ENCODE measurements at places on chromosomes 16 and 17.

- no peak for DNase-seq
Observed at GRCh38 chr16:83615953-83616350, 191.8 kb upstream of the HSBP1 start.

GRCh38 chr17:34562387-34562786 lies 17.0 kb upstream of the TMEM132E start:
- no peak for DNase-seq

- DNase-seq, result peak; percentile 55
Observed at GRCh38 chr16:58409316-58409973, 17.2 kb downstream of the GINS3 start.

DNA sequence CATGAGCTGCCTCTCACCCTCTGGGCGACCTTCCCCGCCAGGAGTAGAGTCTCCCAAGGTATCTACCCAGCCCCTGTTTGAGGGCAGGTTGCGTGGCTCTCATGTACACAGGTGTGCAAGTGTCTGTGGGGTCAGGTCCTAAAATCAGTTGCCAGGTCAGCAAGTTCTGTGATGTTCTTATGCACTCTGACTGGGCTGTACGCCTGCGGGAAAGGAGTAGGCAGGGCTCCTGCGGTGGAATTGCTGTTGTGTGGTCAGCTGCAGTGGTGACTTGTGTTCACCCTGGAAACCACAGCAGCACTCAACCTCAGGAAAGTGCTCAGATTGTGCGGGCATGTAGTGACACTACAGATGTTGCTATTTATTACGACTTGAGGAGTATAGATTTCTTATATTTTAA lies 19.4 kb downstream of the NARF start:
- DNase-seq, result no peak

- no peak for DNase-seq
Observed at GRCh38 chr16:87243478-87243877, 73.7 kb downstream of the C16orf95 start.

DNA sequence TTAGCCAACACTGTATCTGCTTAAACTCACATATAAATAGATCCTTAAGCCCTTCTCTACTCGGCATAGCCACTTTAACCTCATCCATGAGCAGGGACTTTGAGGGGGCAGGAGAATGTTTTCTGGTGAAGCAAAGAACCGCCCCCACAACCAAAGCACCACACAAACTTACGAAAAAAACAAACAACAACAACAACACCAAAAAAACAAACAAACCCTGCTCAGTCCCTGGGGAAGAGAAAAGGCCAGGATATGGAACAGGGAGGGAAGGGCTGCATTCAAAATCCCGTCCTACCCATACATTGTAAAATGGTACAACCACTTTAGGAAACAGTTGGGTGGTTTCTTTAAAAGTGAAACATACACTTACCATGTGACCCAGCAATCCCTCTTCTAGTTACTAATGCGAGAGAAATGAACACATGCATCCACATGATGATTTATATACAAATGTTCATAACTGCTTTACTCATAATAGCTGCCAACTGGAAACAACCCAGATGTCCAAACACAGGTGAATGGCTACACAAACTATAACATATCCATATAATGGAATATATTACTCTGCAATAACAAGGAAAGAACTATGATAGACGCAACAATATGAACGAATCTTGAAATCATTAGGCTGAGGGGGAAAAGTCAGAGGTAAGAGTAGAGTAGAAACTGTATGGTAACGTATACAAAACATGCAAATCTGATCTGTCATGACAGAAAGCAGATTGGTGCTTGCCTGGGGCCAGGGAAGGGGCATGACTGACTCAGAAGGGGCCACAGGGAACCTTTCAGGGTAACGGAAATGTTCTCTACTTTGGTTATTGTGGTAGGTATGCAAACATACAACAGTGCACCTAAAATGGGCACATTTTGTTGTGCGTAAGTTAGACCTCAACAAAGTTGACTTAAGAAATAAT lies 37.7 kb upstream of the TOB1 start:
- no peak for DNase-seq

GRCh38 chr17:67281053-67281452 lies 36.1 kb upstream of the HELZ start:
- no peak for DNase-seq

GRCh38 chr17:64502809-64503208 lies 3.3 kb downstream of the DDX5 start:
- DNase-seq, result no peak

GRCh38 chr16:72921106-72921505 lies 126.8 kb downstream of the ZFHX3 start:
- no peak for DNase-seq

DNA sequence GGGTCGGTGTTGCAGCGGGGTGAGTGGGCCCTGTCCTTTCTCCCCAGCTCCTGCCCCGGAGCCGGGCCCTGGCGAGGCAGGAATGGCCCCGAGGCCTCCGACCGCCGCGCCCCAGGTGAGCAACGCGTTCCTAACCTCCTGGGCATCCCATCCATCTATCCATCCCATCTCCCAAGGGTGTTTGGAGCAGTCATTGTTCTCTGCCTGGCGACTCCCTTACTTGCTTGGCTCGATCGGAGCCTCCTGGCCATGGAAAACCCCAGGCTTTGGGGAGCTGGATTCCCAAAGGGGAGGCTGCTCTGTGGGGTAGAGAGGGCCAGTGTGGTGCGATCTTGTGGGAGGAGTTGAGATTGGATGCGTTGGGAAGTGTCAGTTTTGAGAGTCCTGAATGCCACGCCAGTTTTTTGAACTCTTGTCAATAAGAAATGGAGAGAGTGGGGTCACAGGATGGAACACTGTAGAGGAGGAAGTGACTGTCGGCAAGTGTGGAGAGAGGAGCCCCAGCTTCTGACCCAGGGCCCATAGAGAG lies 684 bp downstream of the ZFP90 start:
- no peak for DNase-seq

GRCh38 chr16:30340621-30341020 lies 14.5 kb downstream of the CD2BP2 start:
- no peak for DNase-seq

DNA sequence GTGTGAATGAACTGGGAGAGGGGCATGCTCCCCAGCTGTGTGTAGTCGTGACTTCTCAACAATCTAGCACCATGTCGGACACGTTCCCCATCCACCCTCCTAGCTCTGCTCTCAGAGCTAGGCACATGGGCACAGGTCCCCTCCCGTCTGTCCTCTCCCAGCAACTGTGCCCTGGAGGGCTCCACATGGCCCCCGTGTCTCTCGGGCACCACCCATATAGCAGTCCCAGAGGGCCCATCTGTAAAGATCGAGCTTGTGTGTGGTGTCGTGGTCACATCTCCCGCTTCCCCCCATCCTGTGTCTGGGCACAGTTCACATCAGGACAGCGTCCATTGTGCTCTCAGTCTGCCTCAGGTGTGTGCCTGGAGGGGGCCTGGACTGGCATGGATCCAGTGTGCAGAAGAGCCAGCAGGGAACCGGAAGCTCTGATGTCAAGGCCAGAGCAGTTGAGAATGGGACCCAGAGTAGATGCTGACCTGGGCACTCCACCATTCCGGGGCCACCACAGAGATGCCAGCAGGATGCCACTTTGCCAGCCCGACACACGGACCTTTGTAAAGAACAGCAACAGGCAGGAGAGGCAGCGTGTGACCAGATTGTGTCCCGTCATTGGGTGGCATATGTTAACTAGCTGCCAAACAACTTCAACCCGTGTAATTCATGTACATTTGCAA lies 55.7 kb downstream of the MARF1 start:
- no peak for DNase-seq

DNA sequence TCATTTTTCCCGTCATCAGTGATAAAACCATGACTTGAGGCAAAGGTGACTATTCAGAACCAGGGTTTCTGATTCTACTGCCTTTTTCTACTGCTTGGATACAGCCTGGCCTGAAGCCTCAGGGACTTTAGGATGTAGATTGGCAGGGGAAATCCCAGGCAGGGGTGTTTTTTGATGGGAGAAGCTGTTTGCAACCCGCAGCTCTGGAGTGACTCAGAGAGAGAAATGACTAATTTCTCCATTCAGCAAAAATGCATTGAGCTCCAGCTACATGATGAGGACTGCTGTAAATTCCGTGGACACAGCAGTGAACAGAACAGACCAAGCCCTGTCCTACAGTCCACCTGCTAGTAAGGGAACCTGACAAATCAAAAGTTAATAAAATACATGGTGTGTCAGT lies 560.6 kb downstream of the CDH13 start:
- DNase-seq, result peak; percentile 35

- DNase-seq, result peak; percentile 15
Observed at GRCh38 chr16:21260870-21261791, 17.0 kb downstream of the CRYM start.

GRCh38 chr17:79993390-79994227 lies 42.1 kb downstream of the TBC1D16 start:
- DNase-seq, result no peak

DNA sequence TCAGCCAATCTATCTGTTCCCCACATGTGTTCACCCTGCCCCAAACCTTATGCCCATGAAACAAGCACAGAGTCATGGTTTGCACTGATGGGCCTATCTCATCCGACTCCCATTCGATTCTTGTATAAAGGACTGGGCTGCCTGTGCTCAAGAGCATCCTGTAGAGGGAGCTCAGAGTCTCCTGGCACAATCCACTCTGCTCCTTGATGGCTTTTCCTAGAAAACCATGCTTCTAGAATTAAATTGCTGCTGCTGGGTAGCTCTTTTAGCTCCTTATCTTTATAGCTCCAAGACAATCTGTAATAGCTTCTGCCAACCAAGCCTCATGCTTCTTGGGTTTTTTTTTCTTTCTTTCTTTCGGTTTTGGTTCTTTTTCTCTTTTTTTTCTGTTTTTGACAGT lies 9.7 kb downstream of the ZNF19 start:
- no peak for DNase-seq

- no peak for DNase-seq
Observed at GRCh38 chr16:86850670-86851069, 272.3 kb downstream of the FOXL1 start.

- DNase-seq, result peak; percentile 78
Observed at GRCh38 chr16:57147381-57148221, 38.2 kb downstream of the PSME3IP1 start.

- DNase-seq, result no peak
Observed at GRCh38 chr16:53068423-53068833, 13.6 kb downstream of the CHD9 start.

- DNase-seq, result no peak
Observed at GRCh38 chr17:51629232-51629631, 368.9 kb downstream of the UTP18 start.

DNA sequence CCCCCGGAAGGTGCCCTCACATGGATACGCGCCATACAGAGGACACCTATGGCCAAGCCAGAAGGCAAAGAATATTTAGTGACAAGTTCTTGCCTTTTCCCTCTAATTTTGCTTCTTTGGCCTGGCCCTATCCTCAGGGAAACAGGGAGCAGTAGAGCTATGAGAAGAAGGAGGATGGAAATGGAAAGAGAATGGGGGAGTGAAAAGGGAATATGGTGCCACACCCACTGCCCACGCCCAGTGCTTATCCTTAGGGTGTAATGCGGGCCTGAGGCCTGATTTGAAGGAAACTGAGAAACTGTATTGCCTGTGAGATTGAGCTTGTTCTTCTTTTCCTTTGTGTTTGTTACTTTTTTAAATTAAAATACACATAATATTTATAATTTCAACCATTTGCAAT lies 255.1 kb downstream of the HS3ST3A1 start:
- DNase-seq, result no peak

DNA sequence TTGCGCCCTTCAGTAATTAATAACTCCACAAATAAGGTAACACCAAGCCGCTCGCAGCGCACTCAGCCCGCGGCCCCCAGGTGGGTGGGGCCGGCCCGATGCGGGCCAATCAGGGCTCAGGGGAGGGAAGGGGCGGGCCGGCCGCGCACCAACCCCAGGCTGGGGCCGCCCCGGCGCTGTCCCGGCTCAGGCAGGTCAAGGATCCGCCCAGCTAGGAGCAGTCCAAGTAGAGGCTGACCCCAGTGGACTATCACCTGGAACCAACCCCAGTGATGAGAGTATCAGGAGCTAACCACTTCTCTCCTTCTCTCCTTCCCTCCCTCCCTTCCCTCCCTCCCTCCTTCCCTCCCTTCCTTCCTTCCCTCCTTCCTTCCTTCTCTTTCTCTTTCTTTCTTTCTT lies 110.8 kb downstream of the C16orf78 start:
- peak; percentile 33 for DNase-seq

Measured in kidney capillary endothelial cell (primary cell).